ENCODE measurements at places on chromosomes 5 and 9.

GRCh38 chr9:137429974-137430722, 7.0 kb downstream of the NOXA1 start:
- no peak for DNase-seq

GRCh38 chr5:159095151-159095721, 4.5 kb downstream of the EBF1 start:
- no peak for DNase-seq

GRCh38 chr5:137113161-137113560, 386.0 kb downstream of the SPOCK1 start:
- DNase-seq = no peak

DNA sequence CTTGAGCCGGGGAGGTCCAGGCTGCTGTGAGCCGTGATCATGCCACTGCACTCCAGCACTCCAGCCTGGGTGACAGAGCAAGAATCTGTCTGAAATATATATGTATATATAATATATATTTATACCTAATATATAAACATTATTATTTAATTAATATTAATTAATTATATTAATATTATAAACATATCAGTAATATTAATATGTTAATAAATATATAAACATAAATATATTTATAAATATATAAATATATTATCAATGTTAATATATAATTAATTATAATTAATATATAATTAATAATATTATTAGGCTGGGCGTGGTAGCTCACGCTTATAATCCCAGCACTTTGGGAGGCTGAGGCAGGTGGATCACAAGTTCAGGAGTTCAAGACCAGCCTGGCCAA, 41.1 kb downstream of the F2R start:
- DNase-seq = no peak

DNA sequence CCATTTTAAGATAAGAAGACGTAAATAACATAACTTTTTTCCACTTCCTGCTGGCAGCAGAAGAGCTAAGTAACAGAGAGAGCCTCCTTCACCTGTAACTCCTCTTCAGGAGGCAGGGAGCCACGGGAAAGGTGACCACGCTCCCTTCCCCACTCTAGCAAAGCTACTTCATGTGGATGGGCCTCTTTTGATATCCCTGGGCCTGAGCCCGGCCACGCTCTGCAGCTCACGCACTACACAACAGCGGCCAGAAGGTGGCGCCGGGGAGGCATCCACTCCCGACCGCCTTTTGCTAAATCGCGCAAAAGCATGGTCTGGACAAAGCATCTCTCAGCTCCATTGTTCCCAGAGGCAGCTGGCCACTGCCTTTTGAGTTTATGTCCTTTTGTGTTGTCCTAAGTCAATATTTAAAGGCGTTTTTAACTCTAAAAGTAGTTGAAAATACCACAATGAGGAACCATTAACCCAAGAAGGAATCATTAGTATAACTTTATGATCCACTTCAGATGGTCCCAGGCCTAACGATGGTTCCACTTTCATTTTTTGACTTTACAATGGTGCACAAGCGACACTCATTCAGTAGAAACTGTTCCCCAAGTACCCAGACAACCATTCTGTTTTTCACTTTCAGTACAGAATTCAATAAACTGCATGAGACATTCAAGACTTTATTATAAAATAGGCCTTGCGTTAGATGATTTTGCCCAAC, 23.6 kb downstream of the CMBL start:
- peak; percentile 93 for DNase-seq

- DNase-seq = peak; percentile 53
Observed at GRCh38 chr5:144142824-144143162, 27.7 kb downstream of the YIPF5 start.

- DNase-seq = no peak
Observed at GRCh38 chr9:134826336-134827285, 54.0 kb upstream of the FCN2 start.

- DNase-seq = no peak
Observed at GRCh38 chr9:100287186-100287585, 65.6 kb downstream of the TEX10 start.

GRCh38 chr5:180624587-180624986, 24.8 kb downstream of the FLT4 start:
- DNase-seq = no peak

GRCh38 chr5:115977988-115978387, 15.7 kb downstream of the LVRN start:
- DNase-seq = no peak

- no peak for DNase-seq
Observed at GRCh38 chr9:36436909-36437308, 36.8 kb upstream of the RNF38 start.

DNA sequence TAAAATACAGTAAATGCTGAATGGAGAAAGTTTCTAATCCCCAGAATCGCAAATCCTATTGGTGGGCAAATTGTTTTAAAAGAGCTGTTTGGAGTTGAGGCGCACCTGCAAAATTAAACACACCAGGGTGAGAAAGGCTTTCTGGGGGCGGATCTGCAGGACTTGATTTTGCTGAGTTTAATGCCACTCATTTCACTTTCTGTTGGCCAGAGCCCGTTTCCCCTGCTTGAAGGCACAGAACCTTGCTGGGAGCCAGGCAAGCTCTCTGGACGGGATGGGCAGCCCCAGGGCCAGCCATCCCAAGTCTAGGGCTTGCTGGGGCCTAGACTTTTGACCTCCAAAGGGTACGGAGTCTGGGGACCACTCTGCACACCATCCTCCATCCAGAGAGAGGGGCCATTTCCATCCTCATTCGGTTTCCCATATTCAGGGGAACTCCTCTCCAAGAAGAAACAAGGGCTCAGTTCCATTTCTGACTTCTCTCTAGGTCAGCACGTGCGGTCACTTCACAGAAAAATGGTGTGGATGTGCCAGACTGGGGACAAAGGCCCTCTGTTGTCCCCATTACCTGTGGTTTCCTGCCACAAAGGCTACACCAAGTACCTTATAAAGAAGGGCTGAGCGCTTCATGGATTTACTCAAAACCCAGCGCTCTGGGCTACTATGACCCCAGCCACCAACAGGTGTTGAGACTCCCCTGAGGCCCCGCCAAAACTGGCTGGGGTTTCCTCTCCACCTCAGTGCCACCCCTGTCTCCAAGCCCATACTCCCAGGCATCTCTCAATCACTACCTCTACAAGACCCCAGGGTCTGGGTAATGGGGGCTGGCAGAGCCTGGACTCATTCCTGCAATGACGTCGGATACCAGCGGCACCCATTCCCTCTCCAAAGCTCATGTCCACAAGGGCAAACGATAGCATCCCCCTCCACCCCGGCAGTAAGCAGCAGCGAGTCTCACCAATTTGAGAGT, 170.0 kb downstream of the AUH start:
- DNase-seq = no peak

DNA sequence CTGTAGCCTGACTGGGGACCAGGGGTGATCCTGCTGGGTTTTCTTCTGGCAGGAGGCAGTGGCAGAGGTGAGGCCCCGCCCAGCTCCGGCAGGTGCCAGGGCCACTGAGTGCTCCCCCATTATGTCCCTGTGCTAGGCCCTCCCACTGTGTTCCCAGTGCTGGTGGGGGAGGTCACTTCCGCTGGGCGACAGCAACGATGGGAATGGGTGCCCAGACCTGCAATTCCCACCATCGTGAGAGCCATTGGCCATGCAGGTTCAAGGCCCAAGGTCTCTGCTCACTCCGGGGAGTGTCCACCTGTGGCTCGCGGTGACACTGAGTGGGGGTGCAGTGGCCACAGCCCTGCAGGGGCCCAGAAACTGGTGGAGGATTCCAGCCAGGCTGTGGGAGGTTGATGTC, 98.6 kb downstream of the RXRA start:
- no peak for DNase-seq
